Stimulated activated CD8-positive, alpha-beta memory T cell treated with anti-CD3 and anti-CD28 coated beads, Interleukin-12 subunit alpha, Interleukin-12 subunit beta, amount 100 ng/mL, for 1 hour (primary cell): ENCODE measurements at places on chromosomes 6 and 20.

DNA sequence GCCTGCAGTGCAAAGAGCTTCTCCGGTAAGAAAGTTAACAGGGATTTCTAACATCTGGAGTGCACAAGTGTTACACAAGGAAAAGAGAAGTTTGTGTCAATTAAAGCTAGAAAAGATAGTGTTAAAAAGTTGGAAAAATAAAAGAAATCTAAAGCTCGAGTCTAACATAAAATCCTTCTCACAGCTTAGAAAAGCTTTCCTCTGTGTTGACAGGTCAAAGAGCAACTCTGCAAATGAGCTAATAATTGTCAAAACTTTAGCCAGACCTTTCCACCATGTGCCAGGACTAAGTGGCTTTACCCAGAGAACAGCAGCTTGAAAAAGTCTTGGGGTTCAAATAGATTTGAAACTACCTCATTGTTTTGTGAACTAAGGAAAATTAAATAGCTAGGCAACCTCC is 14.8 kb downstream of the PTPRK start:
- DNase-seq: no peak

- DNase-seq: no peak
Observed at GRCh38 chr6:150448221-150448620, 79.4 kb downstream of the IYD start.

DNA sequence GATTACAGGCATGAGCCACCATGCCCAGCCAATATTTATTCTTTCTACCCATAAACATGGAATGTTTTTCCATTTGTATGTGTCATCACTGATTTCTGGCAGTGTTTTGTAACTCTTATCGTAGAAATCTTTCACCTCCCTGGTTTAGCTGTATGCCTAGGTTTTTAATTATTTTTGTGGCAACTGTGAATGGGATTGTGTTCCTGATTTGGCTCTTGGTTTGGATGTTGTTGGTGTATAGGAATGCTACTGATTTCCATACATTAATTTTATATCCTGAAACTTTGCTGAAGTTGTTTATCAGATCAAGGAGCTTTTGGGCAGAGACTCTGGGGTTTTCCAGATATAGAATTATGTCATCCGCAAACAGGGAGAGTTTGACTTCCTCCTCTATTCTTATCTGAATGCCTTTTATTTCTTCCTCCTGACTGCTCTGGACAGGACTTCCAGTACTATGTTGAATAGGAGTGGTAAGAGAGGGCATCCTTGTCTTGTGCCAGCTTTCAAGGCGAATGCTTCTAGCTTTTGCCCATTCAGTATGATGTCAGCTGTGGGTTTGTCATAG is 198.6 kb downstream of the ZDHHC14 start:
- DNase-seq: no peak

- no peak for DNase-seq
Observed at GRCh38 chr6:90412538-90413369, 116.1 kb upstream of the BACH2 start.

- no peak for DNase-seq
Observed at GRCh38 chr20:1964061-1964460, 29.8 kb downstream of the PDYN start.
